Sciatic nerve (tissue), 2 donors: ENCODE measurements at places on chromosomes 7 and 10.
A peak's percentile ranks its signal among the peaks of the same experiment; 100 is the strongest.

GRCh38 chr10:129601737-129602136 is 134.7 kb downstream of the MGMT start:
- DNase-seq: no peak

DNA sequence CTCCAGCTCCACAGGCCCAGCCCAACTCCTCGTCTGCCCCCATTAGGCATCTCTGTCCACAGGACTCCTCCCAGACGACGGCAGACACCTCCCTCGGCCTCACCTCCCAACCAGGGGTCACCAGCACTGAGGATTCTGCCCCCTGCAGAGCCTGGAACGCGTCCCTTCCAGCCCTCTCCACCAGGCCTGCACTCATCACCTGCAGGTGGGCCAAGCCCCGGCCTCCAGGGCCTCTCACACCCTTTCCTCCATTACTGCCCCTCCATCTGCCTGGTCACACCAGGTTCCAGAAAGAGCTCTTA is 42.7 kb upstream of the PDGFA start:
- no peak for DNase-seq

DNA sequence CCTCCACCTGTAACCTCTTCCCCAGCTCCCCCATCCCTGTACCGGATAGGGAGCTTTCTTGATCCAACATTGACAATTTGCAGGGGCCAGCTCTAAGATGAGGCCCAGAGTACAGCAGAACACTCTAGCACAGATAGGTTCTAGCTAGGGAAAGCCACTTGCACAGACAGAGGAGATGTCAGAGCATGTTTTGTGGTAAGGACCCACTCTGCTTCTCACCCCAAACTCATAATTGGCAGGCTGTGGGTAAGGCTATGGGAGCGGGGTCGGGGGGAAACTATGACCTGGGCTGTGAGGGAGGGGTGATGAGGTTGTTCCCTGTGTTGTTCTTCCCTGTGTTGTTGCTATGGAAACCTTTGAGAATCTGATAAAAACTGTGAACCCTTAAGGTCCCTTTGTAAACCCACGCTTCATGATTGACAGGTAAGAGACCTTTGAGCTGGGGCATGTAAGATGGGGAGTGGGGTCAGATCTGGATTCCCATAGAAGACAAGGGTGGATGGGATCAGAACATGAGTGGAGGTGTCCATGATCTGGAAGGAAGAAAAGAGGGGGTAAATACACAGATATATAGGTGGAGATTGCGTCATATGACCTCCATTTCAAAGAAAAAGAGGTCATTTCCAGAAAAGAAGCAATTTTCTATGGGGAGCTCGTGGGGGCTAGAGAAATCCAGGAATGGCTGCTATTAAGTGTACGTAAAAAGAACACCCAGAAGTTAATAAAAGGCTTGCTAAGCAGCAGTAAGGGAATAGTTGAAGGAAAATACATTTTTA is 4.0 kb downstream of the CALD1 start:
- DNase-seq: no peak

DNA sequence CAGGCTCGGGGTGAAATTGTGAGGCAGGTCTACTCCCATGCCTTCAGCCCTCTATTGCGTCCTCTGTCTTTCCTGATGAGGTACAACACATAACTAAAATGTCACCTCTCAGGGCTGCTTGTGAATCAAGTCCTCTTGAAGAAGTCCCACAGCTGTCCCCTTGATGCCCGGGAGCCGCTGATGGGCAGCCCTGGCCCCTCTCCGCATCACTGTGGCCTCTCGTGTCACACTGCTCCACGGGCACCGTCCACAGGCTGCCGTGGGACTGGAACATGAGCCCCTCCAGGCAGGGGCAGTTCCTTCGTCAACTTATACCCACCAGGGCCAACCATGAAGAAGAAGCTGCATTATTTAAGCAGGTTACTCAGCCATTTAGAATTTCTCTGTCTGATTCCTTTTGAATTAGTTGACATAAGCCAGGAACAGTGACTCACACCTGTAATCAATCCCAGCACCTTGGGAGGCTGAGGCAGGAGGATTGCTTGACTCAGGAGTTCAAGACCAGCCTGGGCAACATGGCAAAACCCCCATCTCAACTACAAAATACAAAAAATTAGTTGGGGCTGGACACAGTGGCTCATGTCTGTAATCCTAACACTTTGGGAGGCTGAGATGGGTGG is 58.5 kb upstream of the UBE3C start:
- DNase-seq: peak; percentile 14

GRCh38 chr10:9305018-9305655 is 1250.6 kb downstream of the GATA3 start:
- no peak for DNase-seq

GRCh38 chr7:75867390-75867717 is 11.5 kb upstream of the RHBDD2 start:
- DNase-seq: no peak

GRCh38 chr10:70479165-70479581 is 606 bp downstream of the PALD1 start:
- DNase-seq: no peak

- DNase-seq: no peak
Observed at GRCh38 chr7:124896001-124896400, 33.6 kb downstream of the POT1 start.

DNA sequence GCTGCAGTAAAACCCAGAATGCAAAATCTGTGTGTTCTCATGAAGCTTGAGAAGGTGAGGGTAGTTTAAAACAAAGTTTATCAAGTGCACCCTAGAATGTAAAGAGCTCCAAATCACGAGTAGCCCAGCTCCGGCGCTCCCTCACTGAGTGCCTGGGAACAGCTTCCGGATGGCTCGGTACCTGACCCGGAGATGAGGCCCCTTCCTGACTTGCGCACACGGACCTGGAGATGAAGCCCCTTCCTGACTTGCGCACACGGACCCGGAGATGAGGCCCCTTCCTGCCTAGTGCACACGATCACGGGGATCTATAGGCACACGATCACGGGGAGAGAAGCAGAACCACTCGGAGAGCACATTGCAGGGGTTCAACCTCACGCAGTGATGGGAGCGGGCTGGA is 322.1 kb upstream of the RNF32 start:
- no peak for DNase-seq

DNA sequence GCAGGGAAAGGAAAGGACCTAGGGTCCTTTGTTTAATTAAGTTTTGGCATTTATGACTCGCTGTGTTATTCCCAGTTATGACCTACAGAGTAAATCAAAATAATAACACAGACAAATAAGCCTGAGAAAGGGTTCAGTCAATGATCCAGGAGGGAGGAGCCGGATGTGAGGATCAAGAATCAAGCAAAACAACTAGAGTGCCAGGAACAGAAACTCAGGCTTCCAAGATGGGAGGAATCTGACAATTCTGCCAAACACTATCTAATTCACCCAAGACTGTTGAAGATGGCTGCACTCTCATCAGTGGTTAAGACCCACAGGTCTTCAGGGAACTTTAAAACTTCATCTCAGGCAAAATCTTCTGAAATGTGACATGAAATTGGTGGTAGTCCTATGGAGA is 50.3 kb upstream of the PIP4K2A start:
- no peak for DNase-seq

DNA sequence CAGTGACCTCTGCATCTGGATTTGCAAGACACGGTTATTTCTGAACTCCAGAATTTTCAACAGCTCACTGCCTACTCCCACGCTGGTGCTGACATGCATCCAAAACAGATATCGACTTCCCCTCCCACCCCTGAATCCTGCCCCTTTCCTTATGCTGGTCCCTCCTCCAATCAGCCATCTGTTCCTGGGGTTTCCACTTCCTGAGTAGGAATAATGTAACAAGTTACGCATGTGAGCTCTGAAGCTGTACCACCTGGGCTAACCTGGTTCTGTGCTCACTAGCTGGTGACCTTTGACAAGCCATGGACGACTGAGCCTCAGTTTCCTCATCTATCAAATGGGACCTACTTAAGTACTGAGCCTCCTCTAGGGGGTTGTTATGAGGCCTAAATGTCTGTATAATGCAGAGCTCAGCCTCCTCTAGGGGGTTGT is 1.7 kb upstream of the NCAPG2 start:
- DNase-seq: no peak
